Kasumi-1 (cell line): ENCODE measurements at places on chromosomes 7 and 10.

GRCh38 chr7:106114716-106115383 lies 2.7 kb upstream of the SYPL1 start:
- DNase-seq = no peak

GRCh38 chr10:126205486-126206205 lies 182.6 kb downstream of the ADAM12 start:
- no peak for DNase-seq

- peak; percentile 43 for DNase-seq
Measured at GRCh38 chr7:134513169-134513752, 14.1 kb upstream of the AKR1B10 start.

DNA sequence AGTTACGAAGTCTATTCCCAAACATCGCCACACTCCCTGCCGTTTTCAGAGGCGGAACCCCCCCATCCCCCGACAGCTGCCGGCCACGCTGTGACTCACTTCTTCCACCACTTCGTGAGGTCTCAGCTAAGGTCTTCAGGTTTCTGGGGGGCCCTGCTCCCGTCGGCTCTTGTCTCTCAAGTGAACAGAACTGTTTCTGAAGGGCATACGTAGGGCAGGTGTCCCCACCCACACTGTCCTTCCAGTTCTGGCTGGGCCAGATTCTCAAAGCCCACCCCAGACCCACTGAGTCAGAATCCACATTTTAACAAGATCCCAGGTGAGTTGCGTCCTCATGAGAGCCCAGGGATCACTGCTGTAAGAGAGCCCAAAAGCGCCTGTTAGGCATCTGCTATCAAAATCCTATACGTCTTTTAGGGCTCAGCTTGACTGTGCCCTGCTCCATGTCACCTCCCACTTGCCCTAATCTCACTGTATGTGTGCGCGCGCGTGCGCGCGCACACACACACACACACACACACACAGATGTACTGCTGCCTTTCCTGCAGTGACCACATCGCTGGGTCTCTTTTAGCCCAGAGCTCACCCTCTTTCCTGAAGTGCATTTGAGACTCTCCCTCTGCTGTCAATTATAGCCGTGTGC lies 78.8 kb downstream of the PROSER2 start:
- DNase-seq = peak; percentile 84

DNA sequence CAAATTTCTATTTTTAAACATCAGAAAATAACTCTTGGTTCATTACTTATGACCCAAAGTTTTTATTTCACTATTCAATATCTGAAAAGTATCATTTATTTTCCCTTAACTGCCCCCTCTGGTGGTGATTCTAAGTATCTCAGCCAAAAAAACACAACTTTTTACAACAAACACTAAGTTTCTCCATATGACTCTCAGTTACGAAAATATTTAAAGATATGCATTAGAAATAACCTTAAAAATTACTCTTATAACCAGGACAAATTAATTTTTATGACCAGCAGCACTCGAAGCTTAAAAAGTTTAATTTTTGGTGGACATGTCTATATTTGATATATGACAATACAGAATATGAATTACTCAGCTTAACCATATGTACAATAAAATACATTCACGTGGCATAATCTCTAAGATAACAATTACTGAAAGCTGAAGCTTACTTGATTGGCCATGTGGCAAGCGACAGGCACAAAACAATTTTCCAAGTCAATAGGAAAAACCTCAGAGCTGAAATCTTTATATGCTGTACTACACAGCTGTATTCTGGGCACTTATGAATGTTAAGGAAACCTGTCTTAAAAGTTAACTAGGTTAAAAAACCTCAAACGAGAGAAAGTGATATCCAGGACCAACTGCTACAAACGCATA lies 2.3 kb downstream of the HNRNPA2B1 start:
- peak; percentile 57 for DNase-seq

- peak; percentile 30 for DNase-seq
Measured at GRCh38 chr7:6725003-6725402, 18.3 kb upstream of the ZNF12 start.

DNA sequence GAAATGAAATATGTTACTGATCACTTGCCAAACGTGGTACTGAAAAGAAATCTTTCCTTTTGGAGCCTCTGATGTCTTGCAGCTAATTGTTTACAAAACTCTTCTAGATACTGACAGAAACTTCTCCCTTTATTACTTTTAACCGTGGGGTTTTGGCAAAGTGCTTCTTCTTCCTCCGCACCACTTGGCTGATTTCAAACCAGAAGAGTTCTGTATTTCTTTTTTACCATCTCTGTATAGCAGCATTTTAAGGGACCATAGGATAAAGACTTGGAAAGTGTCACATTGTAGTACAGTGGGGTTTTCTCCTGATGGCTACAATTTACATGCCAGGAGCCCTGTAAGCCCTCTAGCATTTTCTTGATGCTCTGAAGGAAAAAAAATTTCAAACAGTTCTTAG lies 21.9 kb upstream of the CREB5 start:
- DNase-seq = no peak

GRCh38 chr7:143395187-143396149 lies 13.2 kb downstream of the EPHA1 start:
- peak; percentile 91 for DNase-seq

- DNase-seq = peak; percentile 65
Measured at GRCh38 chr7:142188846-142189245, 69.0 kb downstream of the PRSS58 start.

DNA sequence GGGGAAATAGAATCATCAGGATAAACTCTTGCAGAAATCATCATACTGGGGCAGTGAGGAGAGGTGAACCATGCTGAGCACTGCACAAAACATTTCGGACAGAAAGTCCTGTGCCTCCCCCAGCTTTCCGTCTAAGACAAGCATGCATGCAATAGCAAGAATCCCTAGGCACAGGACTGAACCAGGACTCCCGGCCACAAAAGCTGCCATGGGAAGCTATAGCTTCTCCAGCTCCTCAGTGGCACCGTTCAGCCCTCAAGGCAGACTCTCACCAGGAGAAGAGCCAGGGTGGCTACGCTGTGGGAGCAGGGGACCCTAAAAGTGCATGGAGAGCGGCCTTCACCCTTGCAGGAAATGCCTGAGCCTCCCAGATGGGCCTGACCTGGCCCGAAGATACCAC lies 70.8 kb downstream of the ASB13 start:
- DNase-seq = no peak

GRCh38 chr7:78704504-78704903 lies 749.0 kb downstream of the MAGI2 start:
- DNase-seq = no peak

DNA sequence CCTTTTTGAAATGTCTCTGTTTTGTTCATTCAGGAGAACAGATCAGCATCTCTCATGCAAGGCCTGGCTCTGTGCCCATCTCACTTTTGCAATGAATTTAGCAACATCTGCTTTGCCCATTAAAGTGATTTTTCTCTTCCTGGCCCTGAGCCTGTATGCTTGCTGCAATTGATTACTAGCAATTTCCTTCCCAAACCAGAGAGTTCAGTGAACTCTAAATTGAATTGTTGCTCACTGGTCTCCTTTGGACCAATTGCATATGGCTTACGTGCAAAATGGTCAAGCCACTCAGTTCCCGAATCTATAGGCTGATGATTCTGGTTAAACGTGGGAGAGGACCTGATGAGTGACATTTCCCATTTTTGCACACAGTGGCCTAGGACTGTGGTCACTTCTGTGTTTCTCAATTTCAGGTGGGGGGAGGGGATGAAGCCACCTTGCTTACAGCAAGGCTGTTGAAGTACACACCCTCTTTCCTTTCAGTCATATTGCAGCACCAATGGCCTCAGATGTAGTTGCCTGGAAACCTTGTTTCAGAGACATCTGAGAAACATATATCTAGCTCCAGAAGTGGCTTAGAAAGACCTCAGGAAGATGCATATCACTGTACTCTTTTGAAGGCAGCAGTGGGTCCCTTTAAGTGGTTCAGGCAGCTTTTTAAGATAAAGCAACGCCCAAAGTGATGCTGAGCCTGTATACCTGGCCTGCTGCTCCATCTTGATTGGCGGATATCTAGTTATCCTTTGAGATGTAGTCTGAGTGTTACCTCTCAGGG lies 201.4 kb downstream of the PTEN start:
- peak; percentile 87 for DNase-seq

- DNase-seq = no peak
Measured at GRCh38 chr10:78458983-78459638, 425.4 kb downstream of the RPS24 start.

- DNase-seq = no peak
Measured at GRCh38 chr7:159025161-159025779, 119.4 kb downstream of the VIPR2 start.

DNA sequence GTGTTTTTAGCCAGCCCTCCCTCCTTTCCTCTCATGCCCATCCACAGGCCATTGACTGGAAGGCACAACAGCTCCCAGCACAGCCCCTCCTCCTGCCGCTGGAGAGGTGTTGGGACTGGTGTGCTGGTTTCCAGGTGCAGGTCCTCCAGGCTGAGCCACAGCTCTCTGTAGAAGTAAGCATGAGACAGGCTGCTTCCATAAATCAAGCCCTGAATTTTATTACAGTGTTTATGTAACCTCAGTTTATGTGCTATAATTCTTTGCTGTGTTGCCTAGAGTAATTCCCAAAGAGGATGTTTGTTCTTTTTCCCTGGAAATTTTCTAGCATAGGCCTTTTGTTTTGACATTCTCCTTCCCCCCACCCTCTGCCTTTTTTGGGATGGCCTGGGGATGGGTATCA lies 445.8 kb downstream of the AUTS2 start:
- no peak for DNase-seq

DNA sequence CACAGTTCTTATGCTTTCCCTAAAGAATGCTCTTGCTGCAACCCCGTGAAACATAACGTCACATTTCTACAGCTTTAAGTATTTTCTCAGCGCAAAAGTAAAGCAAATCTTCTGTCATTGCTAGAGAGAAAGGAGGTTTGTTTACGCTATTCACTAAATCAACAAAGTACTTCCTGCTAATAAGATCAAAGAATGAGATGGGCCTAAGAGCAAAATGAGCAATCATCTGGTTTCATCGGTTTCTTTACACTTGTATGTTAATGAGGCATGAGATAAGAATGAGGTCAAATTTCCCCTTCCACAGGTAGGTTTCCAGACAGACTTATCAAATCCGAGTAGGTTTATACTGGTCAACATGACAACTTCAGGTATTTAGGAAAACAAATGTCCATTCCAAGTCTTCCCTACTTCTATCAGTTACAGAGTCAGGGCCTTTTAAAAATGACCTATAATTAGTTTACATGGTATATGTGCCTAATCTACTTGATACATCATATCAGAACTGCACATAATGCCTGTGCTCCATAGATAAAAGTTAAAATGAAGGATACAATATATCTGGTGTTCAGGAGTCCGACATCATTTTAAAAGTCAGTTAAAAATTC lies 8.4 kb downstream of the USP6NL start:
- no peak for DNase-seq

DNA sequence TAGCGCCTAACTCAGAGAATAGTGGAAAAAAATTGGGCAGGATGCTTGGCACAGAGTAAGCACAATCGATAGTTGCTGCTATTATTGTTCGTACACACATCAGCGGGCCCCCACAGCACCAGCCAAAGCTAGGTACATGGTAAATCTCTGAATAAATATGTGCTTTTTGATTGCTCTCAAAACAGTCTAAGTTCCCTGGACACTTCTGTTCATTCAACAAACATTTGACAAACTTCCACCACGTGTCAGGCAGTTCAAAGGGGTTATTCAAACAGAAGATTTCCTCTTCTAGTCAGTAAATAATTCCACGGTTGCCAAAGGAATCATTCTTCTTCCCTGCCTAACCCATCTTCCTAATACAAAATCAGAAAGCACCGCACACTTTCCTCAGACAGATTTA lies 150.8 kb downstream of the DGKI start:
- DNase-seq = no peak

- no peak for DNase-seq
Measured at GRCh38 chr7:2129323-2130095, 103.2 kb downstream of the MAD1L1 start.

GRCh38 chr10:3268025-3268424 lies 95.4 kb upstream of the PITRM1 start:
- DNase-seq = no peak

- no peak for DNase-seq
Measured at GRCh38 chr10:128338951-128339350, 212.7 kb upstream of the MKI67 start.

GRCh38 chr10:21039721-21040120 lies 142.6 kb upstream of the NEBL start:
- no peak for DNase-seq

DNA sequence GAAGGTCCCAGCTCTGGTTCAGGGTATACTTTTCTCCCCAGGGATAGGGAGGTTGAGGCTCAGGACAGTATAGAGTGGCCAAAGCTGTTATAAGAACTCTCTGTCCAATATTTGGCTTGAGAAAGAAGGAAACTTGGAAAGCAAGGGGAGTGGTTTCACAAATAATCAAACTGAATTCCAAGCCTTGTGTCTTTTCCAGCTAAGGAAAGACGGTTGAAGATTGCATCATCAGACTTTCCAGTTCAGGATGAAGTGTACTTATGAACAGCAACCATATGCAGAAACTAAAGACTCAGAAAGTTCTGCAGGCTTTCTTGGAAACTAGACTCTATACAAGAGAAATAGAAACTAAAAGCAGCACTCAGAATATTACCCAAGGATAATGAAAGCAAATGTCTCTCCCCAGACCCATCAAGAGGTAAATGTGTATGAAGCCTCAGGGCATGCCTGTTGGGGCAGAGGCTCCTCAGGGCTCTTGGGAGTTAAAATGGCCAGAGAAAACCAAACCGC lies 46.4 kb downstream of the RAMP3 start:
- no peak for DNase-seq

DNA sequence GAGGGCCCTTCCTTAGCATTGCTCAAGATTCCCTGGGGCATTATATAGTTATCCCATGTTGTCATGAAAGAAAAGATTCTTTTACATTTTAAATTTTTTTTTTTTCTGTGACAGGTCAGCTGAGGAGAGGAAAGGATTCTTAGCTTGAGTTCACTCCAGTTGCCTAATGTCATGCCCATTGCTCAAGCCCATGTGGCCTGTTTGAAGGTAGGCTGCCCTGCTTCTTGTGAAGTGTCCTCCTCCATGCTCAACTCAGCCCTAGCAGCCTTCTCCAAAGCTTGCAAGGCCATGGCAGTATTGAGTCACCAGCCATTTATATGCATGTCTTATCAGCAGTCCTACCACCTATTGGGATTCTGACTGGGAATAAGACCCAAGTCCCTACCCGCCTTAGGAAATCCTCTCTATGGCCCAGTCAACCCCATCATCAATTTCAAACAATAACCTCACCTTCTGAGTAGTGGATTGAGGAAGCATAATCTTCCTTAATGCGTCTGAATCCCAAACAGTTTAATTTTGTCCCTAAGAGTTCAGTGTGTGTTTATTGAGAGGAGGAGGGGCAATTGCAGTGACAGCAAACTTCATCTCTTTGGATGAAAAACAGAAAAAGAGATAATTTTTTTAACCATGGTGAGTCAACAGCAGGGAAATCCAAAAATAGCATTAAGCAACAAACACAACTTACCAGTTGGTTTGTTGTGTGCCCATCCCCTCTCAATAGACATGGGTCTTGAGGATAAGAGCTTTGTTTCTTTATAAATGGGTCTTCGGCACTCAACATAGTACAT lies 38.6 kb upstream of the WASL start:
- no peak for DNase-seq
